A549 treated with ZK216348 at 1 μM for 4 hours (cell line): ENCODE measurements at places on chromosomes 7 and 10. TPM values are rescaled to one million over a fixed set of nuclear protein-coding genes. Genes with fewer than 3 reads are reported as not detected.

Gene EGR2
- 0.26 to 0.54 TPM (median 0.43 TPM) in 5 replicates for total RNA-seq

Gene GNG11
- total RNA-seq: 24.2 to 39.8 TPM (median 33.9 TPM) in 5 replicates

Gene WASHC2C
- 17.8 to 26.1 TPM (median 19.9 TPM) in 5 replicates for total RNA-seq

Gene ASAH2
- 0.42 to 3.6 TPM (median 2.4 TPM) in 5 replicates for total RNA-seq

Gene SYCE1
- not detected in 5 replicates for total RNA-seq

Gene GRM3
- not detected in 5 replicates for total RNA-seq

Gene NPFFR1
- total RNA-seq: not detected in 5 replicates

Gene RGS10
- total RNA-seq: 47.6 to 59.2 TPM (median 52.0 TPM) in 5 replicates

Gene C7orf57
- 0.20 to 0.67 TPM (median 0.31 TPM) in 5 replicates for total RNA-seq

Gene FAM180A
- total RNA-seq: not detected in 5 replicates

Gene MBL2
- not detected in 5 replicates for total RNA-seq

Gene ZFAND4
- total RNA-seq: 3.9 to 6.6 TPM (median 5.2 TPM) in 5 replicates

Gene FFAR4
- total RNA-seq: 0.12 to 0.33 TPM (median 0.22 TPM) in 5 replicates

Gene CHCHD1
- total RNA-seq: 63.4 to 72.2 TPM (median 67.6 TPM) in 5 replicates

Gene TSC22D4
- 28.5 to 55.6 TPM (median 46.9 TPM) in 5 replicates for total RNA-seq

Gene AS3MT
- 2.6 to 5.0 TPM (median 4.7 TPM) in 5 replicates for total RNA-seq

Gene MOGAT3
- total RNA-seq: not detected in 5 replicates

Gene TMEM196
- total RNA-seq: not detected in 5 replicates

Gene TRIL
- not detected in 5 replicates for total RNA-seq

Gene GNAT3
- total RNA-seq: not detected in 5 replicates

Gene ZDHHC16
- 38.3 to 58.0 TPM (median 55.0 TPM) in 5 replicates for total RNA-seq

Gene CH25H
- 0.15 TPM in 1 of 5 replicates, not detected in the others for total RNA-seq

Gene PTPN20
- total RNA-seq: 2.8 to 5.2 TPM (median 3.9 TPM) in 5 replicates

Gene C10orf105
- total RNA-seq: not detected in 5 replicates

Gene UBTD1
- total RNA-seq: 11.2 to 21.6 TPM (median 19.1 TPM) in 5 replicates

Gene NUP42
- total RNA-seq: 26.1 to 31.1 TPM (median 27.5 TPM) in 5 replicates

Gene HYAL4
- total RNA-seq: 0.08 to 0.09 TPM in 2 of 5 replicates, not detected in the others

Gene CPEB3
- total RNA-seq: 0.12 to 0.52 TPM (median 0.39 TPM) in 5 replicates

Gene FAM237B
- not detected in 5 replicates for total RNA-seq

Gene WNT16
- 0.07 to 0.19 TPM (median 0.13 TPM) in 4 of 5 replicates, not detected in the other for total RNA-seq

Gene C7orf33
- not detected in 5 replicates for total RNA-seq

Gene CARD11
- total RNA-seq: 1.2 to 2.5 TPM (median 1.6 TPM) in 5 replicates
